ENCODE measurements at places on chromosomes 1 and 21. TPM values are rescaled to one million over a fixed set of nuclear protein-coding genes. Genes with fewer than 3 reads are reported as not detected.

The RNU1-3 gene
- 4,441 TPM for total RNA-seq

The USH2A gene
- not detected for total RNA-seq

The AXDND1 gene
- 0.21 TPM for total RNA-seq

The PRRX1 gene
- not detected for total RNA-seq

The RUNX1 gene
- total RNA-seq, result 29.8 TPM

The CR2 gene
- not detected for total RNA-seq

The CASQ1 gene
- total RNA-seq, result not detected

The GNAT2 gene
- not detected for total RNA-seq

The DLGAP3 gene
- not detected for total RNA-seq

The HJV gene
- total RNA-seq, result not detected

The CLDN17 gene
- total RNA-seq, result not detected
